NCI-H526 treated with DMSO at 0.1 percent for 48 hours (cell line): ENCODE measurements at places on chromosomes 2 and 18.

GRCh38 chr18:44458777-44459176 lies 221.9 kb upstream of the SETBP1 start:
- DNase-seq, result no peak

GRCh38 chr18:34604591-34604990 lies 105.5 kb upstream of the DTNA start:
- no peak for DNase-seq

DNA sequence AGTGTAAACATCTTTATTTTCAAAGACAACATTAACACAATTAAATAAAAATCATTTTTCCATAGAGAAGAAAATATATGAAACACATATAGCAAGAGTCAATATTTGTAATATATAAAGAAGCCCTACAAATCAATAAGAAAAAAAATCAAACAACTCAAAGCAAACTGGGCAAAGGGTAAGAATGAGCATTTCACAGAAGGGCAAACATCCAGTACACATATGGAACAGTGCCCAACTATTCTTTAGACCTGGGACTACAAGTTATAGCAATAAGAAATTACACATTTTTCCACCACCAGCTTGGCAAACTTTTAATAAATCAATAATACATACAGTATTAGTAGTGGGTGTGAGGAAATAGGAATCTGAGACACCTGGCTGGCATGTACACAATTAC lies 324.1 kb downstream of the CYP26B1 start:
- DNase-seq, result no peak

- no peak for DNase-seq
Measured at GRCh38 chr2:49113046-49113445, 41.3 kb downstream of the FSHR start.

DNA sequence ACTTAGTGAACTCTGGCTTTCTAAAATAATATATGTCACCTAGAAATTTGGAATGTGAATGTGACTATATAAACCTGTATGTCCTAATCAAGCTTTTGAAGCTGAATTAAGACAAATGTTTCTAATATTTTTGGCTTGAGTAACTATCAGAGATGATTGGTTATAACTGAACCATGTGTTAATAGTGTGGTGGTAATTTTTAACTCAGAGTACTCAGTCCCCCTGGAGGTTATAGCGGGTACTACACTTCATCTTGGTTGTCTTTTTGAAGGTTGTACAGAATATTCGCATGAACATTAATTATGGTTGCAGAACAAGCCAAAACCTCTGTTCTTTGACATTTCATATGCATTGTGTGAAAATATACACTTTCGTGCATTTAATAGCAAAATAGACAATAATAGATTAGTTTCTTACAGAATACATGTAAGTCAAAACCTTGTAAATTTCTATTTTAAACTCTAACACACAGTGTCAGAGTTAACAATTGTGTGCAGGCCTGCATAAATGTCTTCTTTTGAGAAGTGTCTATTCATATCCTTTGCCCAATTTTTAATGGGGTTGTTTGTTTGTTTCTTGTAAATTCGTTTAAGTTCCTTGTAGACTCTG lies 86.0 kb downstream of the OSBPL6 start:
- no peak for DNase-seq

DNA sequence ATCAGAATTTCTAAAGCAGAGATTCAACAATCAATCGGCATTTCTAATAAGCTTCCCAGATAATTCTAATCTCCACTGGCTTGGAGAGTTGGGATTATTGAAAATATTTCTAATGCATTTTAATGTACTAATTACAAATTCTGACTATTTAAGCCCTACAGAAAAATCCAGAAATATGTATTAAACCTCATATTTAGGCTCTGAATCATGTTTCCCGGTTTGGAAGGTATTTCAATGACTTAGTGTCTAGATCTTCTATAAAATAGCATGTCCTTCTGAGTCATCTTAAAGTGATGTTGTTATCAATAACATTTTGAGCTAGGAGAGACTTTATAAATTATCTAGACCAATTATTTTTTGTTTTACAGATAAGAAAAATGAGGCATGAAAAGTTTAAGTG lies 258.8 kb upstream of the NRXN1 start:
- DNase-seq, result no peak

GRCh38 chr2:220969348-220969747 lies 602.8 kb downstream of the EPHA4 start:
- DNase-seq, result no peak

- DNase-seq, result no peak
Measured at GRCh38 chr2:219766658-219767057, 139.2 kb downstream of the SLC4A3 start.

DNA sequence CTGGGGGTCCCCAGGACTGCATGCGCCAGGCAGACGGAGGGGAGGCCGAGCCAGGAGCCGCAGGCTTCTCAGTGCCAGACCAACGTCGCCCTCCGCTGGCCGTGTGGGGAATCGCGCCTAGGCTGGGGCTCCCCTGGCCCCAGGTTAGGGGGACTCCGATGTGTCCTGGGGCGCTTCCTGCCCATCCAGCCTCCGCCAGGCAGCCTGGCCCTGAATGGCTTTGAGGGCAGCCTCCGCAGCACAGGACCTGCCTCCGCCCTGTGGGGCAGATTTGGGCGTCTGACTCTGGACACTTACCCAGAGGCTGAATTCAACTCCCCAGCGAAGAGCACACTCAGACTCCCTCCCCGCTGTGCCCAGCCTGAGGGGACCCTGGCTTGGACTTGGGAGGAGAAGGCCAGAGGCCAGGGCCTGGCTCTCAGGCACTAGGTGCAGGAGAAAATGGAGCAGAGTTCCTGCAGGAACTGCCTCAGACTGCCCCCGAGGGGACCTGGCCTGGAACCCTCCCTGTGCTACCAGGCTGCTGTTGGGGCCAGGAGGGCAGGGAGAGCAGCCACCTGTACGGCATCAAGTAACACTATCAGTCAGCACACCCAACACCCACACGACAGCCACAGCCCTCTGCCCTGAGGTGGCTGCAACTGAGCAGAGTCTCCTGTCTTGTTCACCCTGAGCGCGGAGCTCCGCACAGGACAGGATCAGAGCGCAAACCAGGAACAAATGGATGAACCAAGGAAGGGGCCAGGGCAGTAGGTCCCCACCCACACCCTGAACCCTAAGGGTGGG lies 597 bp upstream of the TEKT4 start:
- peak; percentile 71 for DNase-seq

DNA sequence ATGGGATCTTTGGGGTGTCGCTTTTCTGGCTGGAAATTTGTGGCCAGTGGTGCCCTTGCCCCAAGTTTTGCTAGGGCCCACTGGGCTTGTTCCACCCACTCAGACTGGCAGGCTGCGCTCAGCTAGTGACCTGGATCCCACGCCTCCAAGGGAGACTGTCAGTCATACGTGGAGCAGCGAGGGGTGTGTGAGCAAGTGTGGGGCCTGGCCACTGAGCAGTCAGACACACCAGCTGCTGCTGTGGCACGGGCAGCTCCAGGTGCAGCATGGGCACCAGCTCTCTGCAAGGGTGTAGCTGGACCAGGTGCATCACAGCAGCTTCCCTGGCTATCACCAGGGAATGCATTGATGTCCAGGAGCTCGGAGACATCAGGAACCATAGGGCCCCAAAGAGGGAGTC lies 327.0 kb downstream of the NR4A2 start:
- no peak for DNase-seq

GRCh38 chr2:146912536-146912935 lies 932.3 kb upstream of the ACVR2A start:
- DNase-seq, result no peak

GRCh38 chr18:55322178-55322735 lies 265.7 kb downstream of the TCF4 start:
- DNase-seq, result peak; percentile 84

DNA sequence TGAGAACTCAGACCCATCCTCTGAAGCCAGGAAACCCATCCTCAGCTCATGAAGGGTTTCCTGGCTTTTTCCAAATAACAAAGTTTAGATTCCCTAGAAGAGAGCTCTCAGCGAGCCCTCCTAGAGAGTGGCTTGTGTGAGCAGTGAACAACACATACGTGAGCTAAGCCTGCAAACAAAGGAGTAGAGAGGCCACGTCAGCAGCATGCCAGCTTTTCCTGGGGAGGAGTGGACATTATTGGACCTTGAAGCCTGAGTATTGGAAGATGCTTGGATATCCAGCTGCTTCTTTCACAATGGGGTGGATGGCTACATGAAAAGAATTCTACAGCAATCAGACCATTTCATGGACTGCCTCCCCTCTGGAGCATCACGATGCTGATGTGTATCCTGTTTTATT lies 21.1 kb downstream of the KIF5C start:
- DNase-seq, result no peak

DNA sequence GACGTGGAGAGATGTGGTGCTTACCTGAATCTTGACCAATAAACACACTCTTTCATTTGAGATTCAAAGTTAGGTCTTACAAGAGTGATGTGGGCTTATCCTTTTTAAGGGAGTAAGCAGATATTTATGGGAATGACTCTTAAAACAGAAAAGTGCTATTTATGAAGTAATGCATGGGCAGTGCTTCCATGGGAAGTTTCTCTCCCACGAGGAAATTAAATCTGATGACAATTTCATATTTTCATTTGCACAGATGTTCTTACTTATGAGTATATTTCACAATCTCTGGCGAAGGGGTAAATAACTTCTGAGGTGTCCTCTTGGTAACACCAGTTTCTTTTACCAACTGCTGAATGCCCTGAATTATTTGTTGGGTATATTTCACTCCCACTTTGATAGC lies 21.0 kb downstream of the PNPT1 start:
- no peak for DNase-seq

DNA sequence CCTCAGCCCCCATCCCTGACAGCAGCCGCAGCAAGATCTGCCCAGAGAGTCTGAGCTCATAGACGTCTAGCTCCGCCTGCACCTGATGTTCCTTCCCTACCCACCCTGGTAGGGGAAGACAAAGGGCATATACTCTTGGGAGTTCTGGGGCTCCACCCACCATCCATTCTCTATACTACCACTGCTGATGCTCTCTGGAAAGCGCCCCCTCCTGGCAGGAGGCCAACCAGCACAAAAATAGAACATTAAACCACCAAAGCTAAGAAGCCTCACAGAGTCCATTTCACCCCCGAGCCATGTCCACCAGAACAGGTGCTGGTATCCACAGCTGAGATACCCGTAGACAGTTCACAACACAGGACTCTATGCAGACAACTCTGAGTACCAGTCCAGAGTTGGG lies 662.6 kb upstream of the FAM98A start:
- no peak for DNase-seq

DNA sequence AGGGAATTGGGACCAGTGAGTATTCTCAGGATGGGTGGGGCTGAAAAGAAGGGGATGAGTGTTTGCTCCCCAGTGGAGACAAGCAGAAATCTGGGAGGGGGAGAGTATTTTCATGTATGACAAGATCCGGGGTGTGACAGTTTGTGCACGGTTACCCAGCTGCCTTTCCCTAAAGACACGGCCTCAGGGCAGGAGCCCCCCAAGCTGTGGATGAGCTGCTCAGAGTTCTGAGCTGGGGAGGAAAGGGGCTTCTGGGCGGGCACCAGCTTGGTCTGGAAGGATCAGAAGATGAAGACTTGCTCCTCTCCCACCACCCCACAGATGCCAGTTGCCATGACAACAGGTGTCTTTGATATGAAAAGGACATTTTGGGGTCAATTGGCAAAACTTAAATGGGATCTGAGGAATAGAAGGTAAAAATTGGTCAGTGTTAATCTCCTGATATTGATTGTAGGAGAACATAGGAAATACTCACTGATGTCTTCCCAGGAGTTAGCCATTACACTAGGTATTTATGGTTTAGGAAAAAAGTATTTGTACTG lies 29.2 kb downstream of the ZCCHC2 start:
- no peak for DNase-seq

DNA sequence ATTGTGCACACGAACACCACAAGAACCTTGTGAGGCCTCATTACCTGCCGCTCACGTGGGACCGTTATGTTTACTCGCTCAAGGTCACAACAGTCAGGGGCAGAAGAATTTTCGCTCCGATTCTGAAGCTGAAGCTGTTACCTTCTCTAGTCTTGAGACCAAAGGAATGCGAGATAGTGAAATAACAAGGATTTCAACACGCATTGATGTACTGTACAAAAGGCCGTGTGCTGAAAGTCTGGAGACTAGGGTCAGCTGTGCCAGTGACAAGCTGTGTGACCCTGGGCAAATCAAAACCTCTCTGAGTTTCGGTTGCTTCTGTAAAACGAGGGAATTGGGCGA lies 583 bp downstream of the NEMP2 start:
- DNase-seq, result no peak

DNA sequence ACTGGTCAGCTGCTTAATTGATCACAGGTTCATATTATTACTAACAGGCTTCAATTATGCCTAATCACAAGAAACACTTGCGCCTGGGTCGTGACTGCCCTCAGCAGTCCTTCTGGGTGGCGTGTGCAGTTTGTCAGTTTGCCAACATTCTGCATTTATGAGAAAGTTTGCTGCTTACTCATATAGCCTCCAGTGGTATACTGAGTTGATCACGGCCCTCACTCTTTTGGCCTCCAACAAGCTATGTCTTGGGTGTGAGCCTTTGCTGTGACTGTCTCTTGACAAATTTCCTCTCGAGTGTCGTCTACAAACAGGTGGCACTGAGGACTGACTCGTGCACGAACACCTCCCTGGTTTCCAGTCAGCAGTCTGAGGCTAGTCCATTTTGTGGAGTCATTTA lies 27.3 kb downstream of the DCDC2C start:
- DNase-seq, result no peak

DNA sequence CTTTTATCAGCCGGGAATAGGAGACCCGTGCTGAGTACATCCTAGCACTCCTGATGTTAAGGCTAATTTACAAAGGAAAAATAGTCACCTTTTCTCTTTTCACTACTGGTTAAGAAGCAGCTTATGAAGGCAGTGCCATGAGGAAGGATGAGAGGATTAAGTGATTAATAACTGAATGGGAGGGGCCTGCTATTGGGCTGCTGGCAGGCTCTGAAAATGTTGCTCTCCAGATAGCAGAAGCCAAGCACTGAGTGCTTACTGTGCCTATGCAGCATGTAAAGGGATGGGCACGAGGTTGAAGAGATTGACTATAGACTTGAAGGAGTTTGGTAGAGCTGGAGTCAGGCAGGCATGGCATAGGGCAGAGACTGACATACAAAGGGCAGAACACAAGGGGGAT lies 282.4 kb upstream of the THSD7B start:
- no peak for DNase-seq

GRCh38 chr2:118374974-118375755 lies 286.9 kb downstream of the INSIG2 start:
- DNase-seq, result no peak

DNA sequence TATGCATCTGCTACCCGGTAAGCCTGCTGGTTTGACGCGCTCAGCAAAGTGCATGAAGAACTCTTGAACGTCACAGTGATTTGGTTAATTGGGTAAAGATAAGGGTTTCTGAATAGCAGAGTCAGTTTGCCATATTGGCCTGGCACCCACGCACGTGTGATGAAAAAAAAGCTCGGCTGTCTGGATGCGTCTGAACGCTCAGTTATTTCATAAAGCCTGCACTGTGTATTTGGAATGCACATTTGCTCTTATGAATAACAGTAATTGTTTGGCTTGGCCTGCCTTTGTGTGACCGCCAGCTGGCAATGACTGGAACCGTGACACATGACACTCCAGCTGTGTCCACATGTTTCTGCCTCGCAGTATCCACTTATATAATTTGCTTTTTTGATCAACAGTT lies 129.2 kb upstream of the MEIS1 start:
- DNase-seq, result no peak

- DNase-seq, result no peak
Measured at GRCh38 chr2:208134928-208135586, 5.4 kb upstream of the CRYGC start.
